ENCODE measurements at places on chromosomes 12 and 14.

GRCh38 chr12:8081251-8081920 is 688 bp upstream of the NECAP1 start:
- DNase-seq = no peak

DNA sequence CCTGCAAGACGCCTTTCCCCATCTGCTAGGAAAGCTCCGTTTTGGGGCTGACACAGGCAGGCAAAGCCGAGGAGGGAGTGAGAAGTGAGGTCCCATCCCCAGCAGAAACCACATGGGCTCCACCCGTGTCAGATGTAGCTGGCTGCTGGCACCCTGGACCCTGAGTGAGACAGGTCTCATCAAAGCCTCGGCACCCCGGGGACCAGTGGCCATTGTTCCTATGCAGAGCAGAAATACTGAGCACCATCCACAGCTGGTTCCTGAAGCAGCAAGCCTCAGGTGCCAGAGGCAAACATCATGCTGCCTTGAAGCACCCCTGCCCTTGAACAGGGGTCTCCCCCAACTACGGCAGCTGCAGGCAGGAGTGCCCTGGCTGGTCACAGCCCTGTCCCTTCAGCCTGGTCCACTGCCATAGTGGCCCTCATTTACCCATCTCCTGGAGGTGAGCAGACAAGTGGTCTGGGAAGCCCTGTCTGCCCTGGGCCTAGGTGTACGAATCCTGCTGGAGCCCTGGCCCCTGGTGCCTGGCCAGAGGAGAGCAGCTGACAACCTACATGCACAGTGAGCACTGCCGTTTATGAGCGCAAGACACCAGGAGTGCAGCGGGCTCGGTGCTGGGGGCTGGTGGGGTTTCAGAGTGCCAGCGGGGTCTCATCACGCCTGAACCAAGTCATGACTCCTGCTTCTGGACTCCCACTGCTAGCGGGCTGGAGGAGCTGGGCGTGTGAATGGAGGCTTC is 289.8 kb upstream of the RTL1 start:
- no peak for DNase-seq

GRCh38 chr12:108930155-108930554 is 50.3 kb downstream of the DAO start:
- no peak for DNase-seq

DNA sequence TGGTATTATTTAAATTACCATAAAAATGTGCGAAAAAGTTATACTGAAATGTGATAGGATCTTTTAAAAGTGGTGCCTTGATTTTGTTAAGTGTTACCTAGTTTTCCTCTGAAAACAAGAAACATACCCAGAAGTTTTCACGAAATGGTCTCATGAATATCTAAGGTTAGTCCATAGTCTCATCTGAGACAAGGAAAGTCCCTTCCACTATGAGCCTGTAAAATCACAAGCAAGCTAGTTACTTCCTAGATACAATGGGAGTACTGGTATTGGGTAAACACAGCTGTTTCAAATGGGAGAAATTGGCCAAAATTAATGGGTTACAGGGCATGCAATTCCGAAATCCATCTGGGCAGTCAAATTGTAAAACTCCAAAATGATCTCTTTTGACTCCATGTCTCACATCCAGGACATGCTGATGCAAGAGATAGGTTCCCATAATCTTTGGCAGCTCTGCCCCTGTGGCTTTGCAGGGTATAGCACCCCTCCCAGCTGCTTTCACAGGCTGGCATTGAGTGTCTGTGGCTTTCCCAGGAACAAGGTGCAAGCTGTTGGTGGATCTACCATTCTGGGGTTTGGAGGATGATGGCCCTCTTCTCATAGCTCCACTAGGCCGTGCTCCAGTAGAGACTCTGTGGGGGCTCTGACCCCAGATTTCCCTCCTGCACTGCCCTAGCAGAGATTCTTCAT is 271.4 kb downstream of the NAV3 start:
- DNase-seq = no peak

- no peak for DNase-seq
Measured at GRCh38 chr14:99064262-99064954, 207.6 kb downstream of the BCL11B start.

- no peak for DNase-seq
Measured at GRCh38 chr14:66813636-66814035, 305.7 kb downstream of the GPHN start.

Data from frontal cortex (tissue), 4 donors.